Muscle of arm (tissue), 14 donors: ENCODE measurements at places on chromosomes 1 and 21. TPM values are rescaled to one million over a fixed set of nuclear protein-coding genes. Genes with fewer than 3 reads are reported as not detected.

DNA sequence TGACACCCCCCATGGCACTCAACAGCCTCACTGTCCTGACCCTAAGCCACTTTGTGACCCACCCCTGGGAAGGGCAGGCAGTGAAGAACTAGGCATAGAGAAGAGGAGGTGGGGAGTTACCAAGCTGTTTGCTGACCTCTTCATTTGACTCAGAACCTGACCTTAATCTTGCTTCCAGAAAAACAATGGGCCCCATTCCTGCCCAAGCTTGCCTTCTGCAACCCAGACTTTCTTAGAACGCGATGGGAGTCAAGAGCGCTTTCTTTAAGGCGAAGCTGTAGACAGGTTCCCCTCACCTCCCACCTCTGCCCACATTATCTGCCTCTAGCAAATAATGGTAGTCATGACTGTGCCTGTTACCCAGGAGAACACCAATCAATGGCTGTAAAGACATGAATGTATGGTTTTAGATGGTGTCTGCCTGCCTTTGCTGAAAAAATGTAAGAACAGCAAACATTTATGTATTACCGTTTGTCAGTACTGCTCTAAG lies 8.2 kb upstream of the CBR3 start:
- DNase-seq: no peak

DNA sequence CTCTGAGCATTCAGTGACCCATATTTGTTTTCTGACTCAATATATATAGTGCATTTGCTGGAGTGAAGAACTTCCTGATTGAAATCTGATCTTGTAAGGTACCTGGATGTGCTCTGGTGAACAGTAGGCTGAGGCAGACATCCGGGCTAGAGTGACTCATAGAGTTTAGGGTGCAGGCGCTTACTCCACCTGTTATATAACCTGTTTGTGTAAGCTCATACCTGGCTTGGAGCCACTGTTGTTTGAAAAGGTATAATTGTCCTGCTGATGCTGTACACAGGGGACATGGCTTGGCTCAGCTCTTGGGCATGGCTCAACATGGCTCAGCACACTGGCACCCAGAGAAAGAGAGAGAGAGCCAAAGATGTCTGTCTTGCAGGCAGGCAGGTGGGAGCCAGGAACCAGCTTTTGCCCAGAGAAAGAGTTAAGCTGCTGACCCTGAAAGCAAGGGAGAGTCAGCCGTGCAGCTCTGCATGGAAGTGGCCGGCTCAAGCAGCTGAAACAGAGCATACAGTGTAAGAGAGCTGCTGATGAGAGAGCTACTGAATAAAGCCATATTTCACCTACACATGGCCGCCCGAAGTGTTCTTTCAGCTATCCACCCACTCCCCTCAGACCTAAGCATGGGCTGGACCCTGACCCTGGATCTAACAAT lies 43.2 kb downstream of the GJA5 start:
- DNase-seq: no peak

RPE65 gene
- 0.10 TPM for polyA plus RNA-seq

GPR25 gene
- not detected for polyA plus RNA-seq

- DNase-seq: no peak
Observed at GRCh38 chr1:230220478-230220877, 153.4 kb downstream of the GALNT2 start.

DNA sequence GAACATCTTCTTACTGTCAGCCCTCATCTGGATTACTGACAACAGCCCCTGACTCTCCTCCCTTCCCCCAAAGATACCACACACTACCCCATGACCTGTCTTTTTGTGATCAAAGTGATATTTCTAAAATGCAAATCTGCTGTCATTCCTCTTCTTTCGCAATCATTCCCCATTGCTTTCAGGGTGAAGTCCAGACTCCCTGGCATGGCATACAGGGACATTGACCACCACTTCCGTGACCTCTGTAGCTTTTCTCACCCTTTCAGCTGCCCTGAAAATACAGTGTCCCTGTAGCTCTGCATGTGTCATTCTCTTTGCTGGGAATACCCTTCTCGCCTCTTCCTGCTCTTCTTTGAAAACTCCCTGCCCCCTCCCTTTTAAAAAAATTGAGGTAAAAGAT lies 4.1 kb downstream of the SERINC2 start:
- no peak for DNase-seq

RGS7 gene
- polyA plus RNA-seq: 0.09 TPM

DNA sequence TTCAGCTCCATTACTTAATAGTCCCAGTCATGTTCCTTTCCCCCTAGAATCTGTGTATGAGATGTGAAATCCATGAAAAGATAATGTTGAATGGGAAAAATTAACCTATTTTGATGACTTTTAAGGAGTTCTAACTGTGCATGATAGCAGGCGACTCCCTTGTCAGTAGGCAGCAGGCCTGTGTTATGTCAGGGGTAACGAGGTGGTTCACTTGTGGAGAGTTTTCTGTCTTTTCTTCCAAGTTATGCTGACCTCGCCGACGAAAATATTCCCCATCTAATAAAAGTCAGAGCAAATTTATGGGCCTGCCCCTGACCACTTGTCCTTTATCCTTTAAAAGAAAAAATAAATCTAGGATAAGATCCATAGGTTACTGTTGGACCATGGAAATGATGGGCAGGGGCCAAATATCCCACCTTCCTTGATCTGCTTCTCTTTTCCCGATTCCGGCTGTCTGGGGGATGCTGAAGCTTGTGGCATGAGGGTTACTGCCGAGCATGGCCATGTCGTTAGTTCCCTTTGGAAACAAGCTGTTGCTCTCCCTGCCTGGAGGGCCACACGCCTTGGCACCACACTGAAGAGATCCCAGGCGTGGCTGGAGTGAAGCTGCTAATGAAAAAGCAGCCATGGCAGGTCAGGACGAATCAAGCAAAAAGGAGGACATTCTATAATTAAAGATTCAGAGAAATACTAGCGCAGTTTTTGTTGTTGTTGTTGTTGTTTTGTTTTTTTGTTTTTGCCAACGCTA lies 93.8 kb downstream of the ROR1 start:
- no peak for DNase-seq
